ENCODE measurements at places on chromosomes 6 and 20.
A peak's percentile ranks its signal among the peaks of the same experiment; 100 is the strongest.

DNA sequence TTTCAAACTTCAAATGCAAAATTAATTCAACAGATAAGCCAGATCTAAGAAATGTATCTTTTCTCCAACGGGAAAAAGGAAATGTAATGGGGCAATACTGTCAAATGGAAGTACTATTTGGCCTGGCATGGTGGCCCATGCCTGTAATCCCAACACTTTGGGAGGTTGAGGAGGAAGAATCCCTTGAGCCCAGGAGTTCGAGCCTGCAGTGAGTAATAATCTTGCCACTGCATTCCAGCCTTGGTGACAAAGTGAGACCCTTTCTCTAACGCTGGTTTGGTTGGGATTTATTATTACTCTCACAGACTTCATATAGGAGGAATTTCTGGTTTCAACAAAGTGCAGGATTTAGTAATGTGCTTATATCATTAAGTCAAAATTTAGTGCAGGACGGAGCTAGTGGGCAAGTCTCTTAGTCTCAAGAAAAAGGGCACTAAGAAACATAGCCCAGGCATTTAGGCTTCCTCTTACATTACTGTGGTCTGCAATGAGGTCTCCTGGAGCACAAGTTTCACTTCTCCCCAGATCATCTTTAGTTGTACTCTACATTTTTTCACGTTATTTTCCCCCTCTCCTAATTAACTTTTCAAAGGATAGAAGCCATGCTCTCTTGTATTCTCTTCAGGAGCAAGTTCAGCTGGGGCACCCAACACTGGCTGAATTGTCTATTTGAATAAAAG lies 23.1 kb downstream of the TRIM27 start:
- DNase-seq: no peak

- DNase-seq: no peak
These were observed 63.7 kb downstream of the HIVEP2 start for GRCh38 chr6:142881290-142881689.

DNA sequence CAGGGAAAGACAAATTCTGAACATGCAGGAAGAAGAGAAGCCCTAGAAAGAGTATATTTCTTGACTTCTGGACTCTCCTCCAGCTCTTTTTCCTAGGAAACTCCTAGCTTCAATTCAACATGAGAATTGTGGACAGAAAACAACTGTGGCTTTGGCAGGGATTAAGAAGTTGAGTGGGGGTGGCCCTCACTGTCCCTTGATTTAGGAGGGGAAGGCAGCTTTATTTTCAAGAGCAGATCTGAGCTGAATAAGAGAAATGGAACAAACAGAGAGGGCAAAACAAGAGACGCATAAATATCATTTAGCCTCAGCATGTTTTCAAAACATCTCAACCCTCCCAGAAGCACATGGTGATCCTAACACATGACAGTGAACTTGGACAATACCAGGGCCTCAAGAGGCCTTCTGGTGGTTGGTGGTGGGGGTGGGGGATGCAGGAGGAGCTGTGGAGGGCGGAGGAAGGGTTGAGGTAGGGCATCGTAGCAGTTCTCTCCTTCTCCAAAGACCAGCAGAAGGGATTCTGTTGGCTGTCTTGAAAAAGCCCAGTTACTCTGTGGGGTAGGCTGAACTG lies 21.1 kb upstream of the TAGAP start:
- no peak for DNase-seq

DNA sequence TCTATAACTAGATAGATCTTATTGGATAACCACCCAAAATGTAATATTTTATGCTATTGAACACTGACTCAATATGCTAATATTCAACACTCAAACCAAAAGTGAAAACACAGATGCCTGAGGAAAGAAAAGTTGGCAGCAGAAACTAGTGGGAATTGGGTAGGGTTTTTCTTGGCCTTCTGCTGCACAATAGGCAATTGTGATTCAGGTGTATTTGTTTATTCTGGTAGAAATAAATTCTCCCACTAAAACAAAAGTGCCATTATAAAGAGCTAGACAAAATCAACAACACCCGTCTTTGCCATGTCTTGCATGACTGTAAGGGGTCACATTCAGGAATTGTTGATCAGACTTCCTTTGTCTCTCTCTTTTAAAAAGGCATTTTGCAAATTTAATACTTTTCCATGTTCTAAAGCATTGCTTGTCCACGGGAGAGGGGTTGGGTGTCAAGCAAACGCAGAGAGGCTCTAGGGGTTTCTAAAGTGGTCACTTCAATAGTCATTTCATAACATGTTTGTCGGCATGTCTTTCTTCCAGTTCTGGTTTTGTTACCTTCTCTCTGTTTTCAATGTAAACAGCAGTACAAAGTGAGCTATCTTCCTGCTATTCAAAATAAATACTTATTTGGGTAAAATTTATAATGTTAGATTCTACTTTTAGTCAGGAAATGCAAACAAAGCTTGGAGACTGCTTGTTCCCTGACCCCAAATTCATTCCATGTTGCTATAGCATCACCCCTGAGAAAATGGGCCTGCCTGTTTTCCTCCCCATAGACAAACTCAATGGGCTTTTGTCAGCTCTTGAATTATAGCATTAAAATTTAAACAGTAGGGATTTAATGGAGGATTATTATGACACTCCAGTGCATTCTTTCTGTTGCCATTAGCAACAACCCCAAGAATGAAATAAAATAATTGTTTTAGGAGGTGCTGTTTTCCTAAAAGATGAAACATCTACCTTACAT lies 217.0 kb upstream of the CCN2 start:
- no peak for DNase-seq

GRCh38 chr20:38930242-38930569 lies 4.0 kb downstream of the FAM83D start:
- DNase-seq: no peak

DNA sequence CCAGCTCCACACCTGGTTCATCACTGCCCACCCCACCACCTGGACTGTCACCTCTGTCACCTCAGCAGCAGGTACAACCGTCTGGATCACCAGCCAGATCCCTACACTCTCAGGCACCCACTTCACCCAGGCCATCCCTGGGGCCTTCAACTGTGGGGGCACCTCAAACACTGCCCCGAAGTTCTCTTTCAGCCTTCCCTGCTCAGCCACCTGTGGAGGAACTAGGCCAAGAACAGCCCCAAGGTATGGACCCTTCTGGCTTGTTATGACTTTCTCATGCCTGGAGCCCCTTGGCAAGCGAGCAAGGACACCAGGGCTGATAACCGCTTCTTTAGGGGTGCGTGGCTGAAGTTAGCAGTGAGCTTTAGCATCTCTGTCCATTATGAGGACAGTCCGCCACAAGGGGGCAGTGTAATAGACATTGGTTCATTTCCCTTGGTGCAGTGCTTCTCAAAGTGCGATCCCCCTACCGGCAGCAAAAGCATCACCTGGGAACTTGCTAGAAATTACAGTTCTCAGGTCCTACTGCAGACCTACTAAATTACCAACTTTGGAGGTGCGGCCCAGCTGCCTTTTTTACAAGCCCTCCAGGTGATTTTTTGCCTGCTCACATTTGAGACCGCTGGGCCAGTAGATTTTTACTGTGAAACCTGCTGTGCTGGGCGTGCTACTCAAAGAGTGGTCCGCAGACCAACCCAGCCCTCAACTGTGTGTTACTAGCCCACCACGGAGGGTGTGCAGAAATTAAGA lies 32.5 kb downstream of the PNPLA1 start:
- peak; percentile 83 for DNase-seq

GRCh38 chr20:63739130-63740069 lies at the start of gene SLC2A4RG:
Gene SLC2A4RG (plus strand): TSS chr20:63739776. CDS start chr20:63739913, 137 bp downstream.
- DNase-seq: peak; percentile 81

- no peak for DNase-seq
These were observed 47.0 kb downstream of the ENPP1 start for GRCh38 chr6:131854803-131855202.

GRCh38 chr6:157982563-157983405 lies 1.1 kb downstream of the SYNJ2 start:
- no peak for DNase-seq

DNA sequence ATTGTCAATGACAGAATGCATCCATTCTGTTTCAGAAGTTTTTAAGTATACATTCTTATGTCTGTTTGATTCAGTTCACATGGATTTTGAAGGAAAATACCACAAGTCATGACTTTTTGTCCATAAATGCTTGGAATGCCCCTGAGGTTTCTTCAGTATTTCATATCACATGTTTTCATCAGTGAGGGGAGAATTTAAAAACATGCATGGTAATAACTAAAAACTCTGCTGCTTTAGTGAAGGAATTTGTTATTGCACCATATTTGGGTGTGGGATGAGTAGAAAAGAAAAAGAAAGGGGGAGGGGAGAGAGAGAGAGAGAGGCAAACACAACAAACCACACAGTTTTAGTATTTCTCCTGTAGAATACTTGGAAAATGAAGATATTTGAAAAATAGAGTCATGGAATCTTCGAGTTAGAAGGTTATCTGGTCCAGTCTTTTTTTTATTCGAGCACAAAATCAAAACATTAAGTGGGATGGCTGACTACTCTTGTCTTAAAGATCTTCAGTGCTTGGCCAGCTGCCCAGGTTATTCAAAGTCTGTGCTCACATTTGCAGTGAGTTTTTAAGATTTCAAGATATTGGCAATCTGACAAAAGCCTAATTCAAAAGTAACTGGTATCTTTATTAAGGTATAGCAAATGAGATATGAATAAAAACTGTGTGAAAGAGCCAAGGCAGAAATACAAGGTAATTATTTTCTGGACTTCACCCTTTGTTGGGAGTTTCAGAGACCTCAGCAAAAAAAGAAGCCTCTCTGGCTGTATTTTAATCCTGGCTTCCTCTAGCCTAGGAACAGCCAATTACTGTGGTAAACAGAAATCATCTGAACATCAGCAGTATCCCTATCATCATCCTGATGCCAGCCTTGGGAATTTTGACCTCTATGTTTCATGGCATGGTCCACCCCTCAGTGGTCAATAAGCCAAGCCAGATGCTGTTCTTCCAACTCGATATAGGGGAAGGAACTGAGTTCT lies 687.9 kb upstream of the CITED2 start:
- no peak for DNase-seq

- no peak for DNase-seq
These were observed 231.0 kb upstream of the RAB32 start for GRCh38 chr6:146312608-146313007.

- DNase-seq: no peak
These were observed 1387.0 kb upstream of the ADGRB3 start for GRCh38 chr6:67248077-67248476.

GRCh38 chr6:51963980-51964379 lies 123.4 kb downstream of the PKHD1 start:
- no peak for DNase-seq

GRCh38 chr20:50144362-50144761 lies 9.2 kb downstream of the PEDS1 start:
- DNase-seq: no peak

DNA sequence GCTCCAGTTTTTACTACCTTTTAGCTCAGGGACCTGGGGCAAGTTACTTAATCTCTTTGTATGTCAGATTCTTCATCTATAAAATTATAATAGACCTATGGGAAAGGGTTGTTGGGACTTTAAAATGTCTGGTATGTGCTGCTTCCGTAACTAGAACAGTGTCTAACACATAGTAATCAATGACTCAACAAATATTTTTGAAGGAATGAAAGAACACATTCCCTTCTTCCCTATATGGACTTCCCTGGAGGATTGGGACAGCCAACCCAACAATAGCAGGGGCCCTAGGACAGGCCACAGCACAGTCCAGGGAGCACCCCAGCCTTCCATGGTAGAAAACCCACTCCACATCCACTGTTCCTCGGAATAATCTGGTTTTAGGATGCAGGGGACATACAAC lies 50.7 kb upstream of the TPD52L1 start:
- DNase-seq: no peak

- no peak for DNase-seq
These were observed 118.8 kb downstream of the CDKAL1 start for GRCh38 chr6:20653085-20653479.

DNA sequence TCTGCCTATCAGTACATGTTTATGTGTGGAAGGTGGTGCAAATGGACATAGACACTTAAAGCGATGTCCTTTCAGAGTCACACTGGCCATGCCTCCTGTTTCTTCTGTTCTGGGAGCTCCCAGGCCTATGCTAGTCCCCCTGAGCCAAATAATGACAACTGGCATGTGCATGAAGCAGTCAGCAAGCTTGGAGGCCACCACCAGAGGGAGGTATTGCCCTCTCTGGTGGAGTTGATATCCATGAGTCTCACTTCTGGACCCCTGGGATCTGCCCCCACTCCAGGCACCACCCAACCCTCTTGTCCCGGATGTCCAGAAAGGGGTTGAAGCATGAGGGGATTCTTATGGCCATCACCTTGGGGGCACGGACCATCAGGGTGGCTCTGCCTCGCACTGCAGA lies 172.2 kb downstream of the AIG1 start:
- no peak for DNase-seq

- no peak for DNase-seq
These were observed 69.0 kb downstream of the ZHX3 start for GRCh38 chr20:41248368-41249024.

DNA sequence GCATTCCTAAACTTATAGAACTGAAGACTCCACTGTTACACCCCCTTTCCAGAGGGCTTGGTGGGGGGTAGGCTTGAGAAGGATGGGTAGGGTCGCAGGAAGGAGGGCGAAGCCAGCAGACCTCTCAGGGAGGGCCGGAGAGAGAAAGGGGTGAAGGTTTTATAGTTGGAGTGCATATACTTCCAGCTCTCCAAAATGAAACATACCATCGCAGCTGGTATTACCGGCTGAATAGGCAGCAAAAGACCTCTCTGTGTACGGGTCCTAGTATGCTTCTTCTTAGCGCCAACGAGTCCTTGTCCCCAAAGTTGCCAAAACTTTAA lies 1.0 kb upstream of the VGLL2 start:
- no peak for DNase-seq

DNA sequence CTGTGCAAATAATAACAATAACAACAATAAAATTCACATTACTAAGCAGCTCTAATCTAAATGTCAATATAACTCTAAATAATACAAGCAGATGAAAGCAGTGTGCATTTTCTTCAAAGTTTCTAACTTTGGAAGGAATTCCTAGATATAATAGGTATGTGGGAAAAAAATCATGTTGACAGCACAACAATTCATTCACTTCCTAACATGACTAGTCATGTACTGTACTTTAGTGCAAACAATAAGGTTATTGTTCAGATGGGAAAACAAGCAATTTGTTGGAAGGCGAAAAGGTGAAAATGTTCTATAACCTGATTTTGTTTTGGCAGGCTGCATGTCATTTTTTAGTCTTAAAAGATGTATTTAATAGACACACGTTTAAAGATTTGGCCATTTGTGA lies 484.3 kb upstream of the JAG1 start:
- DNase-seq: no peak

DNA sequence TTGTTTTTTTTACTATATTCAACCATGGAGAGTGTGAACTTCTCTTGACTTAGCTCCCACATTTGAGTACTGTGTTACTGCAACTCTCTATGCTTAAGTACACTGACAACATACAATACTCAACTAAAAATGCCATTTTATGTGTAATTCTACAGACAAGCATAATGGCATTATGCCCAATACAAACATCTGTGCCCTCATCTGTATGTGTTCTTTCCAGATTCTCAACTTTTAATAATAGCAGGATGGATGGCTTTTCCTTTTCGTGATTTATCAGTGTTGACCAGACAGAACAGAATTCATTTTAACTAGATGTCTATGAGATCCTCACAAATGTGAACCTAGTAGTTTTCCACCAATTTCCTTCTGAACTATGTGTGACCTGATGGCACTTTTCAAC lies 84.2 kb upstream of the MARCKS start:
- DNase-seq: no peak

GRCh38 chr6:32655203-32655710 lies 11.2 kb downstream of the HLA-DQB1 start:
- DNase-seq: no peak

GRCh38 chr6:28003661-28004060 lies 46.6 kb downstream of the OR2B6 start:
- no peak for DNase-seq

GRCh38 chr20:13839421-13840092 lies 54.7 kb downstream of the NDUFAF5 start:
- no peak for DNase-seq

- DNase-seq: no peak
These were observed 61.8 kb downstream of the TULP4 start for GRCh38 chr6:158374020-158374419.

All from T-helper 2 cell treated with Interferon-gamma antibody and Interleukin-4, amounts not matched to agents 5 μg/mL and 100 μg/mL, for 36 hours (primary cell).